ENCODE measurements at places on chromosomes 1 and 21. TPM values are rescaled to one million over a fixed set of nuclear protein-coding genes. Genes with fewer than 3 reads are reported as not detected.

The VSIG8 gene
- polyA plus RNA-seq, result not detected

The KLF17 gene
- polyA plus RNA-seq, result not detected

The FCRL6 gene
- polyA plus RNA-seq, result 1.0 TPM

The OR2T35 gene
- not detected for polyA plus RNA-seq

The FBXO28 gene
- polyA plus RNA-seq, result 6.7 TPM

The VAMP4 gene
- polyA plus RNA-seq, result 6.1 TPM

The BATF3 gene
- 0.88 TPM for polyA plus RNA-seq

The SPRR1A gene
- not detected for polyA plus RNA-seq

The IGSF3 gene
- 0.44 TPM for polyA plus RNA-seq

The SLC35F3 gene
- not detected for polyA plus RNA-seq

The FMO1 gene
- 0.90 TPM for polyA plus RNA-seq

The PALMD gene
- 9.7 TPM for polyA plus RNA-seq

The FABP3 gene
- 6.1 TPM for polyA plus RNA-seq
